ENCODE measurements at places on chromosomes 16 and 17. TPM values are rescaled to one million over a fixed set of nuclear protein-coding genes. Genes with fewer than 3 reads are reported as not detected.

DNA sequence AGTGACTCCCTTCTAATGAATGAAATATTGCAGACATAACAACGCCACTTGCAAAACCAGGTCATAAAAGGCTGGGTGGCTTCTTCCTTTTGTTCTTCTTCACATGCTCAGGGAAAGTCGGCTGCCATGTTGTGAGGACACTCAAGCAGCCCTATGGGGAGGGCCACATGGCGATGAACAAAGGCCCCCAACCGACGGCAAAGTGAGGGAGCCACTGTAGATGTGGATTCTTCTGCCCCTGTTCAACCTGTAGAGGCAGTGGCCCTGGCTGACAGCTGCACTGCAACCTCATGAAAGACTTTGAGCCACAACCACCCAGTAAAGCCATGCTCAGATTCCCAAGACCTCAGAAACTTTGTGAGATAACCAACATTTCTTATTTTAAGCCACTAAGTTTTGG lies 203.5 kb upstream of the TNRC6C start:
- no peak for DNase-seq

DNA sequence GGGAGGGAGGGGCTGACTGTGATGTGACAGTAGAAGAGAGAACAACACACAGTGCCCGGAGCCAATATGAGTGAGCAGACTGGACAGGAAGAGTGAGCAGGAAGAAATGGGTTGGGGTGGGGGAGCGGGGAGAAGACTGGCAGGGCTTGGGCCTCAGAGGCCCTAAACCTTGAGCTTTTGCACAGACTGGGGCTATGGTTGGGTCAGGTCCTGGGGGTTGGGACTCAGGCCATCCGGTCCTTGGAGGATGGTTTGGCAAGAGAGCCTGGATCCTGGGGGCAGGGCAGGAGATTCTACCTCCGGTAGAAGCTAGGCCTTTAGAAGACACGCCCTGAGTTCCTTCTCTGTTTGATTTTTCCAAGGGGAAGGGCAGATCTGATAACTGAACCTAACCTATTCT lies 1.1 kb downstream of the CAMTA2 start:
- no peak for DNase-seq

DNA sequence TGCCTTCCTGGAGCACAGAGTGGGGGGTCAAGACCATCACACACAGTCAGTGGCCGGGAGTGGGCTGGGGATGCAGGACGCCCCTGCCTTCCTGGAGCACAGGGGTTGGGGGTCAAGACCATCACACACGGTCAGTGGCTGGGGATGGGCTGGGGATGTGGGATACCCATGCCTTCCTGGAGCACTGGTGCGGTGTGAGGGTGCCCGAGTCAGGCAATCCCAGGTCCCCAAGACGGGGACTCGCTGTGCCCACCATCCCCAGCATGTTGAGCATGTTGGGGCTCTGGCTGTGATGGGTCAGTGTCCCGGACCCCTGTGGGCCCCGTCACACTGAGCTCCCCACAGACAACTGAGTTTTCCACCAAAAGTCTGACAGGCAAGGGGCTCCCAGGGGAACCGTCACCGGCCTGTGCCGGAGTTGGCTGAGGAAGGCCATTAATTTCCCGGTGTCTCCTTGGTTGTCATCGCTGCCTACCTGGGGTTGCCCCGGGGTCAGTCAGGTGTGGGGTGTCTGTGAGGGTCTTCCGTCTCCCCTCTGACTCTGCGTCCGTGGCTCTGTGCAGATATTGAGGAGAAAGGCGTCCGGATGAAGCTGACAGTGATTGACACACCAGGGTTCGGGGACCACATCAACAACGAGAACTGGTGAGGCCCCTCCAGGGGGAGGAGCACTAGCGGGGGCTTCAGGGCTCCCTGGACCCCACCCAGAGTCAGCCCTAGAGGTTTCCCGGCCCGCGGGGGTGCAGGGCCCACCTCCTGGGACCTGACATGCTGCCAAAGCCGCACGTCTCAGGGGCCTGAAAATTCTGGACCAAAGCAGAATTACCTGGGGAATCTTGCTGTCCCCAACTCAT lies 347.1 kb downstream of the SEC14L1 start:
- no peak for DNase-seq

DNA sequence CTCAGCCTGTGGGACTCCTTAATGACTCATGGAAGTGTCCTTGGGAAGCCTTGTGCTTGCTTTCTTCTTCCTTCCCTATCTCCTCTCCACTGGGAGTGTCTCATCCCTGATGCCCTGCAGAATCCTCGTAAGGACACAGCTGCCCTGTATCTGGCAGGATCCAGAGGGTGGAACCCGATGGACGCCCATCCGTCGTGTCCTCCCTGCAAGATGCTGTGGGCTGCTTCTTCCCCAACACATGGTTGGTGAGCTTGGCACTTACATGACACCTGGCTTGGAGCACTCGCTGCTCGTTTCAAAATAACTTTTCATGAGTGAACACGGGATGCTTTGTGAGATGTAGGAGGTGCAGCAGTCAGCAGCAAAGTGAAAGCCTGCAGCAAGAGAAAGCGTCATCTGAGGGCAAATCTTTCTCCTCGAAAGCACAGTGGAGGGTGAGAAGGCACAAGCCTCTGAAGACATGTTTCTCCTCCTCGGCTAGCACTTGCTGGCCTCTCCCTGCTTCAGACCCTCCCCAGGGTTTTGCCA lies 3.3 kb downstream of the CCL15 start:
- no peak for DNase-seq

GRCh38 chr16:5770118-5770517 lies 672.5 kb upstream of the EEF2KMT start:
- no peak for DNase-seq

Gene ZSCAN10
- polyA plus RNA-seq = 0.12 TPM

Gene NPTX1
- 1.4 TPM for polyA plus RNA-seq

Measured in right renal pelvis (tissue), 4 donors.